Glomerular endothelial cell (primary cell): ENCODE measurements at places on chromosomes 3 and 15. TPM values are rescaled to one million over a fixed set of nuclear protein-coding genes. Genes with fewer than 3 reads are reported as not detected.

DNA sequence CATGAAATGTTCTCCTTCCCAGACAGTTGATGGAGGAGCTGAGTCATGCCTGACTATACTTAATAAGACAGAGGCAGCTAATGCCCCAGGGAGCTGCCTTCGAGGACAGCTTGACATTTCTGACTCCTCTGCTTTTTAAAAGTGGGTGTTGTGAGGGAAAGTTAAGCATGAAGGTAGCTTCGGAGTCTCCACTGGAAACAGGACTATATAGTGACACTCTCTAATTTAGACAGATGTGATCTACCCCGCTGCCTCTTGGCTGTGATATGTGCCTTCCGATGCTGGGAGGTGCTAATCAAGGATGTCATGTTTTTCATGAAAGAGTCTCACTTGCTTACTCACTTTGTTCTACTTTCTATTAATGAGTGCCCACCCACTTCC, 72.7 kb downstream of the IL1RAP start:
- DNase-seq: no peak

- DNase-seq: no peak
Observed at GRCh38 chr3:122767540-122768372, 25.9 kb downstream of the HSPBAP1 start.

DNA sequence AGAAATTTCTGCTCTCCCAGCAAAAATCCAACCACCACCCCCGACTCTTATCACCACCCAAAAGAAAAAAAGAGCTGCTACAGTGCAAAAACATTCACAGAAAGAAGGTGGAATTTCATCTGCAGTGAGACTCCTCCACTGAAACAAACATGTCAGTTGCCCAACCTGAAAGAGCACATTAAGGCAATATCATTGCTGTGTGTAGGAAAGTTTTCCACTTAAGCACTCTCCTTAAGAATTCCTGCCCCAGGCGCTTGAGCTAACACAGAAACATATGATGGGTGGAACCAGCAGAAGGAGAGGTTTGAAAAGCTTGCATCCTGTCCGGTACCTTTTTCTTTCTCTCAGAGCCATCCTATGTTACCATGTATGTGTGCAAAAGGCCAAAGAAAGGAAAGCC, 200.8 kb upstream of the GADL1 start:
- DNase-seq: no peak

DNA sequence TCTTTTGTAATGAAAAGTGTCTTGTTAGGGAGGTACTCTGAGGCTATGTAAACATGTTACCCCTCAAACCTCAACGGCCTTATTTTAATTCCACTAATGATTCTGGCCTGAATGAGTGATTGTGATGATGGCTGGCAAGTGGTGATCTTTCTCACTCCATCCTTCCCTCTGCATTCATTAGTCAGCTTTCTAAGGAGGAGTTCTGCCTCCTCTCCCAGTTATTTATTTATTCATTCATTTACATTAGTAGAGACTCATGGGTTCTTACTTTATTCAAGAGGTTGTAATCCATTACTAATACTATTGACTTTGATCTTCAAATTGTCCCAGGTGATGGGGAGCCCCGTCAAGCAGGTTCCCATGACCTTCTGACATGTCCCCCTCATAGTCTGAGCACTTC, 35.3 kb downstream of the GNB5 start:
- DNase-seq: no peak

DNA sequence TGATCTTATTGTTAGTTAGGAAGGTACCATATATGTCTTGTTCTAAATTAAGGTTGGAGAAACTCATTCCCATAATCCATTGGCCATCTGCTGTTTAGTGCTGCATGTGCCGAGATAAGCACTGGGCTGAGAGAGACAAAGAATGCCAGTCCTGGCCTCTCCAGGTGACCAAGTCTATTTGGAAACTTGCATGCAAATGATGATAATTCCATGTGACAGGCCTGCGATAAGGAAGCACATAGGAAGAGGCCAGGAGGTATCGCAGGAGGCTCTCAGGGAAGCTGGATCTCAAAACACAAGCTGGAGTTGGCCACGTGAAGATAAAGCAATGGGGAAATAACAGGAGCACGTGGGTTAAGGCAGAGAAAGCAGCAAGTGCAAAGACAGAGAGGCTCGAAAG, 39.7 kb downstream of the MYO5C start:
- DNase-seq: no peak

- no peak for DNase-seq
Observed at GRCh38 chr3:189340680-189341460, 169.1 kb downstream of the TPRG1 start.

GRCh38 chr3:50617096-50617791, at the start of gene MAPKAPK3:
Gene MAPKAPK3 (plus strand): TSS chr3:50617151. CDS start chr3:50617566, 415 bp downstream.
- DNase-seq: no peak

- no peak for DNase-seq
Observed at GRCh38 chr3:39209329-39209970, 17.1 kb upstream of the XIRP1 start.

RNU5B-1 gene
- total RNA-seq: not detected in 2 replicates

OXSR1 gene
- total RNA-seq: 31.6 and 36.5 TPM in 2 replicates

SKOR1 gene
- total RNA-seq: 0.19 TPM in 1 of 2 replicates, not detected in the other
